ENCODE measurements at places on chromosomes 3 and 15.

GRCh38 chr3:249587-250262 lies 53.2 kb downstream of the CHL1 start:
- DNase-seq = no peak

DNA sequence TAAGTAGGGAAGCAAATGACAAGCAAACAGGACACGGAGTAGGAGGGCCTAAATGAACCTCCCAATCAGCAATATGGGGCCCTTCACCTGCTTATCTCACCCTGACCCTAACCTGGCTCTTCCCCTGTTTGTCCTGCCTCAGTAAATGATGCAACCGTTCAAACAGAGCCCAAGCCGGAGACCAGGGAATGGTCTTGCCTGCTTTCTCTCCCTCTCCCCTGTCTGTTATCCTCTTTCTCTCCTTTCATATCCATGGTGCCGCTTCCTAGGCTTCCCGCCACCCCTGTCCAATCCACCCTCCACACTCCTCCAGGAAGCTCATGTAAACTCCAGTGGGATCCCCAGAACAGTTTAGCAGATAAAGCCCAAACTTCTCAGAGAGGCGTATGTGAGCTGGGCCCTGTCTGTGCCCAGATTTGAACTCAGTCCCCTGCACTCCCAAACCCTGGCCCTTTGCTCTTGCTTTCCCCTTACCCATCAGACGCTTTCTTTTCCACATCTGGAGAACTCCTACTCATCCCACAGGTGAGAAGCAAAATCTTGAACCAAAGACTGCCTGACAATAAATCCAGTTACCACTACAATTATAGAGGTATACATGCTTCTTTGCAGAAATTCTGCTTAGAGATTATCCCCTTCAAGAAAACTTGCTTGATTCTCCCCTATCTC lies 45.7 kb upstream of the STT3B start:
- DNase-seq = no peak

- DNase-seq = no peak
Measured at GRCh38 chr15:52288051-52288942, 7.3 kb downstream of the MYO5C start.

DNA sequence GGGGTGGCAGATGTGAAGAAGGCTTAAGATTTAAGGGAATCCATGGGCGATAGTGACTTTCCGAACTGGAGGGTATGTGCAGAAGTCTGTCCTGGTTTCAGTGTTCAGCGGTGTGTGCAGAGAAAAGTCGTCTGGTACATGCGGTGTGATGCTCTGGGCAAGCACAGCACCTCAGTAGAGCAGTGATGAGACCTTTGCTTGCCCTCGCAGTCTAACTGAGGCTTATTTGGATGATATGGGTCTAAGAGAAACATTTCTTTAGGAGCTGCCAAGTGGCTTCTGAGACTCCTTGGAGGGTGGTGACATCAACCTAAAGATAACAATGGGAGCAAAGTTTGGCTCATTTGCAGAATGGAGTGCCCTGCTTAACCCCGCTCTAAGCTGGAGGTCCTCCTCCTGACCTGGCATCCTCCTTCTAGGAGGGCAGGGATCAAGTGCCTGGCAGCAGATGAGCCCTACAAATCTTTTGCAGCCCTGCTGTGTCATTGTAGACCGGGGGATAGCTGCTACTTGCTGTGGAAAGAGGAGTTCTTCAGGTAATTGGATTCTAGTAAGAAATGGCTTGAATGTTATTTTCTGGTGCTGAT lies 228.1 kb upstream of the AZI2 start:
- DNase-seq = no peak

DNA sequence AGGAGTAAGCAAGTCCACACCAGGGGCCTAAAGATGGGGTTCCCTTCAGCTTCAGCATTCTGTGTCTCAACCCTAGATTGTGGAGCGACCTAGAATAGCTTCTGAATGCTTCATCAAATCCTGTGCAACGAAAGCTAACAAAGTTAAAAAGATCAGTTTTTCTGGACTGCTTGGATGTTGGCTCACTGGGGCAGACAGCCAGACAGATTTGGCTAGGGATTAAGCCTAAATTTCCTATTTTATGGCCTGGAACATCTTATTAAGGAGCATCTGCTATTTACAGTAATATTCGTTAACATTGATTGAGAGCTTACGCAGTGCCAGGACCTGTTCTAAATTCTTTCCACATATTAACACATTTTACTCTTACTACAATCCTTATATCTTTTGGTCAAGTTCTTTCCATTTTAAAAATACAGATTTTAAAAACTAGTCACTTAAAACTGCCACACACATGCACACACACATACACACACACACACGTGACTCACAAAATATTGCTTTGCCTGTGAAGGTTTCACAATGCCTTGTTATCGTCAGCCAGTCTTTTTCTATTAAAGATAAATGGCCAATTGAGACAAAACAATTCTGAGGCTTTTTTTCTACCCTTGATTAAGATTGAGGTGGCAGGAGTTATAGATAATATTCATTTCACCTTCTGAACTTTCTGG lies 173.3 kb upstream of the SNTN start:
- DNase-seq = no peak

GRCh38 chr15:67745073-67746006 lies 80.0 kb upstream of the SKOR1 start:
- no peak for DNase-seq

DNA sequence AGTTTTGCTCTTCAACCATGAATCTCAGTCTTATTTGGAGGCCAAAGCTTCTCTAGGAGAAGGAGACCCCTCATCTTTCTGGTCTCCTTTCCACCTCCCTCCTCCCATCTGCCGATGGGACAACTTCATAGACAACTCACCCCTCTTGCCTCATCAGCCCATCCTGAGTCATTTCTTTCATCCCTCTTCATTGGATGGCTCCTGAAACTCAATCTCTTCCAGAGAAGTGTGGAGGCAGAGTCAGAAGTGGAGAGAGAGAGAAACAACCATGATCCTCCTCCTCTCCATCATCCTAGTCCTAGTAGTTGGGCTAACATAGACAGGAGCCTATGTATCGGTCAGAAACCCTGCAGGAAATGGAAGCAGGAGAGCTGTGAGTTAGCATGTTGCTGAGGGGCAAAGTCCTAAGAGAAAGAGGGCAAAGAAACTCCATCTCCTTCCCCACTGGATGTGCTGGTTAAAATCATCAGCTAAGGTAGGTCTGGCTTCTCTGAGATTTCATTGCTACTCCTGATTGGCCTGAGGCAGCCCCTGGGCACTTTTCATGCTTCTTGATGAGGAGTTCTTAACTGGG lies 21.3 kb upstream of the HCN4 start:
- no peak for DNase-seq

- no peak for DNase-seq
Measured at GRCh38 chr3:155026999-155027591, 53.0 kb upstream of the MME start.

DNA sequence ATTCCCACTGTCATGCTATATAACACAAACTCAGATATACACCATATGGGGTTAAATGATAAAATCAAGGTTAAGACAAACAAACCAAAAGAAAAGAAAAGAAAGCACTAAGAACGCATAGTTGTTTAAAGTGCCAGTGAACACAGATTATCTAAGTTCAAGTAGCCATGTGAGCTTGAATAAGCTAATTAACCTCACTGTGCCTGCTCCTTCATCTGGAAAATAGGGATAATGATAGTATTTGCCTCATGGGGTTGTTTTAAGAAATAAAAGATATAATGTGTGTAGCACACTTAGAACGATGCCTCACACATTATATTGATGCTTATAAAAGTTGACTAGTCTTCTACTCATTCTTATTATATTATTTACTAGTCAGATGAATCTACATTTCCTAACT lies 72.6 kb upstream of the IL12A start:
- DNase-seq = no peak

GRCh38 chr3:155805802-155806618 lies at the start of gene C3orf33:
TSS of gene C3orf33 (minus strand) at chr3:155806278. CDS start at chr3:155806252, 26 bp downstream.
- DNase-seq = peak; percentile 72

- no peak for DNase-seq
Measured at GRCh38 chr3:55716611-55717225, 229.6 kb upstream of the WNT5A start.

DNA sequence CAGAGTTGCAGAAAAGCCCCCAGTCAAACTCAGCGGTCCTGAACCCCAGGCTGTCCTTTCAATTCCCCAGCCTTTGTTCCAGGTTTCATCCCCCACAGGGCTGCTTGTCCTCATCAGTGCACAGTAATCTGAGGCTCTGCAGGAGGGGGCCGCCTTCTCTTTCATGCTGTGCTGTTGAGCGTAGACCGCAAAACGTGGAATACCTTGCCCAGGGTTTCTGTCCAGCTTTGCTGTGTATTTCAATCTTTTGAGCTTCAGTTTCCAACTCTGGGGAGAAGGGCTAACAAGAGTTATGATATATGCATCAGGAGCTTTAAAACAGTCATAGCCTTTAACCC lies 64.8 kb downstream of the FAM43A start:
- DNase-seq = no peak

DNA sequence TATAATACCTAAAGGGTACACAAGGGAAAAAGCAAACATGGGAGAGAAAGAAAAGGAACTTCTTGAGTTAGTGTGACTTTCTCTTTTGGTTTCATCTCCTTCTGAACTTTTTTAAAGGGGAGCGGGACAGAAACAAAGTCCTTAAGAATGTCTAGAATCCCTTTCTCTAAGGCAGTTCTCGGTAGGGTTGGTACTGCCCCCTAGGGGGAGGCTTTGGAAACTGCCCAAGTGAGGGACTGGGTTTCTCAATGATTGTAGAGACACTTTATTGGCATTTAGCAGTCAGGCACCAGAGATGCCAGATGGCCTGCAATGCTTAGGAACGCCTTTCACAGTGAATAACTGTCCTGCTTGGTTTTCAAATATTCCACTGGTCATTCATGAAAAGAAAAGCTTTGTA lies 172.7 kb downstream of the WDR72 start:
- peak; percentile 51 for DNase-seq

- DNase-seq = no peak
Measured at GRCh38 chr3:3699816-3700633, 99.2 kb upstream of the LRRN1 start.

GRCh38 chr3:101829874-101830273 lies 19.4 kb upstream of the NFKBIZ start:
- DNase-seq = no peak

- peak; percentile 58 for DNase-seq
Measured at GRCh38 chr3:185059766-185060165, 93.1 kb downstream of the C3orf70 start.

- DNase-seq = no peak
Measured at GRCh38 chr15:50135031-50135551, 16.1 kb upstream of the ATP8B4 start.

DNA sequence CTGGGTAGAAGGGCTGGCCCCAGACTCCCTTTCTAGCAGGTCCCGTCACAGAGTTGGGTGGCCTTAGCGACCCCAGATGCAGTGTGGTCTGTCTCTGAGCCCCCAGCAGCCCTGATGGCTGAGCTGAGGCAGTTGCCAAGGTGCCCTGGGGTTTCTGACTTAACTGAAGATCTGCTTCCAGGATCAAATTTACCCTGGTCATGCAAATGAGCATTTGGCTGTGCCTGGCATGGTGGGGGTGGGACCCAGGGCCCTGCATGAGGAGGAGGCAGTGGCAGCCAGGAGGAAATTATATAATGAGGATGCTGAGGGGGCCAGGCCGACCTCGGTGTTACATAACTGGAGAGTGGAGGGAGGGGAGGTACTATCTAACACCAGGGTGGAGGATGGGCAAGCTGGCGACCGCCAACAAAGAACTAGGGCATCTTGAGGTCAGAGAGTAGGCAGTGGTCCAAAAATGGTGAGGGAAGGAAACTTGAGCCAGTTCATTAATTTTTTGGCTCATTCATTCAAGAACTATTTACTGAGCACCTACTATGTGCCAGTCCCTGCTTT lies 16.4 kb downstream of the PLEKHO2 start:
- no peak for DNase-seq
